Activated CD4-positive, CD25-positive, alpha-beta regulatory T cell treated with anti-CD3 and anti-CD28 coated beads, Interleukin-2, amount 50 U/mL, for 24 hours (primary cell): ENCODE measurements at places on chromosomes 2 and 18.
A peak's percentile ranks its signal among the peaks of the same experiment; 100 is the strongest.

DNA sequence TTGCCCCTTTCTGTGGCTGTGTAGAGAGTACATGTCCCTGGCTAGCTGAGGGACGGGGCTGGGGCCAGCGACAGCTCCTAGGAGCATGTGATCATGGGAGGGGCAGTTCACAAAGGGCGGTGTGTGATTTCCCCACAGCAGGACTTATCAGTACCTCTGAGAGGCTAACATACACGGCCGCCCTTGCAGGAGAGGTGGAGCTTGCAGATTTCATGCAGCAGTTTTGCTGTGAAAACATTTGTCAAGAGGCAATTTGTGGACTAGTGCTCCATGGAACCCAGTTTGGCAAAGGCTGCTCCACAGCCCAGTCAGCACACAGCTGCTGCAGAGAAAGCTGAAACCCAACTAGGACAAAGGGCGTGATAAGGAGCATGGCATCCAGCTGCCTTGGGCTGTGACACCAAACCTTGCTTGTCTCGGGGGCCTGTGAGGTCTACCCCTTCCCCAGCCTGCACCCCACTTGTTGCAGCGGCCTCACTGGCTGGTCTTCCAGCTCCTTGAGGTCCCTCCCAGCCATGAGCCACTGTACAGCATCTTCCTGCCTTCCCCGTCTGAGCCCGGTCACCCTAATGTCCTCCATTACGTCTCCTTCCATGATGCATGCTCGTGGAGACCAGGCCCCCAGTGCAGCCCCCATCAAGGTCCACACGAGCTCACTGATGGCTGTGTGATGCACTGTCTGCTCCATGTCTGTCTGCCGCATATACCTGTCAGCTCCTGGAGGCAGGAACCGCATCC lies 121.4 kb upstream of the HDAC4 start:
- ATAC-seq: no peak

GRCh38 chr18:49813069-49813318 lies 339 bp downstream of the ACAA2 start:
- no peak for ATAC-seq

GRCh38 chr2:108080177-108080576 lies 93.9 kb downstream of the SLC5A7 start:
- ATAC-seq: no peak

DNA sequence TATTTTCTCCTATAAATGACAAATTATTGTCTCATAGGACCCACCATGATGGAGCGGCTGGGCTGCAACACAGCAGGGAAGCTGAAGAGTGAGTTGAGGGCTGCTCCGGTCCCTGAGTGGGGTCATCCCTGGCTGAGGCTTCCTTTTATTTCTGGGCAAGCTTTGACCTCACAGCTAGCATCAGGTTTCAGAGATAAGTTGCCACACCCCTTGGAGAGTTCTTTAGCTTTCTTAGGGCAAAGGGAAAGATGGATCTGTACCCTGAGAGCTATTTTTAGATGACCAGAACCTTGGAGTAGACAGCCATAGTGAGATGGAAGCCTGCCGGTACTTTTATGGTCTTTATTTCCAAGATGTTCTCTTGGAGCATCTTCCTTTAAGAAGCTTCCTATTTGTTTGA lies 11.5 kb downstream of the MYL1 start:
- ATAC-seq: no peak

GRCh38 chr18:24267878-24268277 lies 129.0 kb downstream of the CABYR start:
- no peak for ATAC-seq

DNA sequence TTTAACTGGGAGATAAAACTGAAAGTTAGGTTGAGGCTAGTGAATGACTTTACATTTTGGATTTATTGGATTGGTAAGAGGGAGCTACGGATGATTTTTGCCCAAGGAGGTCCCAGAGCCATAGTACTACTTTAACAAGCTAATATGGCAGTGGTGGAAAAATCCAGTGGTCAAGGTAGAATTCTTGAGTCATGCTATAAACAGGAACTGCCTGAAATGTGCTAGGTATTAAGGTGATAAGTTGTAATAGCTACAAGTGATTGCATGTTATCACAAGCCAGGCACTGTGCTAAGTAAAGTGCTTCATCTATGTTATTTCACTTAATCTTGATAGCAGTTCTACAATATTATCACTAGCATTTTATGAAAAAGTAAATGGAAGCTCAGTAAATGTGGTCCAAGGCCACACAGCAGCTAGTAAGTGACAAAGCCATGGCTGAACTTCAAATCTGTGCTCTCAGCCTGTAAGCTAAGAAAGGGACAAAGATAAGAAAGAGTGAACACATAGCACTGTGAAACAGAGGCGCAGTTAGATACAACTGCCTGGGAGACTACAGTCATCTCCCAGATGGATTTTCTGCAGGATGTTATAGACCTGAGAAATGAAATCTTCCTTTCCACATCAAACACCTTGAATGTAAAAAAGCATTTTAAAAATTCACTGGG lies 469.6 kb downstream of the TGIF1 start:
- ATAC-seq: no peak

GRCh38 chr18:34709104-34709503 lies 994 bp upstream of the DTNA start:
- ATAC-seq: no peak

GRCh38 chr2:168694866-168695265 lies 107.6 kb upstream of the NOSTRIN start:
- ATAC-seq: no peak

- ATAC-seq: no peak
Measured at GRCh38 chr2:145593991-145594614, 1074.2 kb upstream of the ZEB2 start.

GRCh38 chr2:145007093-145007959 lies 487.4 kb upstream of the ZEB2 start:
- ATAC-seq: no peak

GRCh38 chr2:143928613-143929012 lies 591.3 kb downstream of the ZEB2 start:
- ATAC-seq: no peak

GRCh38 chr2:142880279-142880678 lies 2.8 kb downstream of the KYNU start:
- no peak for ATAC-seq

- ATAC-seq: no peak
Measured at GRCh38 chr2:221129657-221130056, 442.4 kb downstream of the EPHA4 start.

DNA sequence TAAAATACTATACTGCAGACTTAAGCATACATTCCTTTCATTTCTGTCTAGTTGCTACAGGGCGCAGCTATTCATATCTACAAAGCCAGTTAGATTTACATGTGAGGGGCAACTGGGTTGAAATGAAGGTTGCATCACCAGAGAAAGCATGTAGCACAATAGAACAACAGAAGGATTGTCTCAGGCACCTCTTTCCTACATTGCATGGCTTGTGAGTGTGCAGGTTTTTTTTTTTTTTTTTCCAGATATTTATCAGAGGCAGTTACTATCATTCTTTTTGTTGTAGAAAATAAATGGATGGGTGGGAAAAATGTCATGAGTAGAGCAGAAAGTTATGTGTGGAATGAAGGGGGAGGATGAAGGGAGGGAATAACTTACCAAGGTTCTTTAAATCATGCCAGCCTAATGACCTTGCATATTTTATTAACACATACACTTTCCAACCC lies 86.8 kb downstream of the ERBB4 start:
- ATAC-seq: no peak

- ATAC-seq: no peak
Measured at GRCh38 chr2:225104321-225104720, 62.1 kb upstream of the DOCK10 start.

DNA sequence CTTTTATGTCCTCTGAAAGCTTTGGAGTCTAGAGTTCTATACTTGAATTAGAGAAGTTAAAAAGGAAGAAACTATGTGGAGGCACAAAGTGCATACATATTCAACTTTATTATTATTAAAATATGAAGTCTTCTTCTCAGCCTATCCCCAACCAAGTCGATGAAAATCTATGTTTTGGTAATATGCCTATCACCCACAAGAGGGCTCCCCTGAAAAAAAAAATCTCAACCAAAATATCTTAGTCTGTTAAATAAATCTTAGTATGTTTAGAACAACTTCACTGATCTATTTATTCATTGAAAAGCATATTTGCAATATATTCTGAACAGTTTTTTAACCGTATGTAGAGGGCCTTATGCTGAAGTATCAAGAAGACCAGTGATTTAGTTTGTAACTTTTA lies 804.5 kb downstream of the TDRD15 start:
- ATAC-seq: no peak

DNA sequence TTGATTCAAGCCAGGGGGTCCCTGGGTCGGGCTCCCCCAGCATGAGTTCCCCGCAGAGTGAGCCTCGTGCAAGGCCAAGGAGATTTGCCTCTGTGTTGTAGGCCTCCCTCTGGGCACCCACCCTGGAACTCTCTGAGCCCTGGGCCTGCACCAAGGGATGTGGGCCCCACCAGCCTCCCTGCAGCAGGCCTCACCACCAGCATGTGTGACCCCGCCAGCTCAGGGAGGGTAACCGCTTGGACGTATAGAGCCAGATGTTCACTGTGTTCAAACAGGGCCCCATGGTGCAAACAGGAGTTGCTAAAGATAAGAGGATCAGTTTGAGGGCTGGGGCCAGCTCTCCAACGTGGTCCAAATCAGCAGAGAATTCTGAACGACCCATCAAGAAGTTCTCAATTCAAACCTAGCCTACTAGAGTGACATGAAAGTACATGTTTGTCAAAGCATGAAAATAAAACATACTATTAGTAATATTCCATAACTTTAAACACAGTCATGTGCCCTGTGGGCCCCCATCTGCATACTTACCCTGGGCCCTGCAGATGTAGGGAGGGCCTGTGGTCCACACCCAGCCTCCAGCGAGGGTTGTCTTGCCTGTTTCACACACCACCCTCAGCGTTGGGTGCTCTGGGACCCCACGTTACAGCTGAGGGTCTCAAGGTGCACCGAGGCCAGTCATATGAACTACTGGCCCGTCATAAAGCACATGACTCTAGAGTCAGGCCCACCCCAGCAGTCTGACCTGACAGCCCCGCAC lies 5.5 kb upstream of the TUBB6 start:
- ATAC-seq: no peak

DNA sequence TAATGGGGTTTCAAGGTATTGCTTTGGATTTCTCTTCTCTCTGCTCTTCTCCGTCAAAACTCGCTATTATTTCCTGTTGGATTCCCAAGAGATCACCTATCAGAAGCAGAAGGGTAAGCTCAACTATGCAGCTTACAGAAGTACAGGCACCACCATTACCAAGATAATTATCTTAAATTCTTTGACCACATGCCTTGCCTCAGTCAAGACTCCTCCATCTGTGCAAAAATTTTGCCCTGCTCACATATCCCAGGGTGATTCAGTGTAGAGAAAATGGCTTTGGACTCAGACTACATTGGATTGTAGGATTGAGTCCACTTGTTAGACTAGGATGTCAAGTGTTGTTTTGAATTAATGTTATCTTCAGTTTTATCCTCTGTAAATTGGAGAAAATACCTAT lies 698.7 kb downstream of the TDRD15 start:
- no peak for ATAC-seq

DNA sequence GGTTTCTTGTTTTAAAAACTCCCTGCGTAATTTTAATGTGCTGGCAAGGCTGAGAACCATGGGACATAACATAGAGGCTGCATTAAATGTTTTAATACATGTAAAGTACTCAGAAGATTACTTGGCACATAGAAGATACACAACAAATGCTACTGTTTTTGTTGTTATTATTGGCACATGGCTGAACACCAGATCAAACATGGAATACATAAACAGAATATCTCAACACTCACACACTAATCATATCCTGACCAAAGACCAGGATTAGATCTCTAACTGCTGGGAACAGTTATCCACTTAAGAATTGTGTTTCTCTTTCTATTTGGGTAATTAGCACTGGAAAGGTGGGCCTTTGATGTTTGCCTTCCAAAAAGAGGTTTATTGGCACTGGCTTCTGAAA lies 69.3 kb downstream of the KCNE4 start:
- ATAC-seq: no peak

DNA sequence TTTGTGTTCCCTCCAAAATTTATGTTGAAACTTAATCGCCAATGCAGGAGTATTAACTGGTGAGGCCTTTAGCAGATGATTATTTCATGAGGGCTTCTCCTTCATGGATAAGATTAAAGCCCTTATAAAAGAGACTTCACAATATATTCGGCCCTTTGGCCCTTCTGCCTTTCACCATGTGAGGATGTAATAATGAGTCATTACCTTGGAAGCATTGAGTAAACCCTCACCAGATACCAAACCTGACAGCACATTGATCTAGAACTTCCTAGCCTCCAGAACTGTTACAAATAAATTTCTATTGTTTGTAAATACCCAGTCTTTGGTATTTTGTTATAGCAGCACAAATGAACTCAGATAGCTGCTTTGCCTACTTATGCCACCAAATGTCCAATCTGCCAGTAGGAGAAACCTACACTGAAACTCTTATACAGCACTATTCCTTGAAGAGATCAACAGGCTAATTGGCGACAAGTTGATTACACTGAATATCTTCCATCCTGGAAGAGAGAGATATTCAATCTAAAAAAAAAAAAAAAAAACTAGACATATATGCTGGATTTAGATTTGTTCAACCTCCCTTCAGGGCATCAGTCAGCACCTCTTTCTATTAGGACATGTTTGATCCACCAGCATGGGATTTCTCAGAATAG lies 125.9 kb upstream of the COL5A2 start:
- ATAC-seq: no peak

- peak; percentile 49 for ATAC-seq
Measured at GRCh38 chr2:96138179-96139145, at the start of gene ASTL. ASTL (minus strand) TSS chr2:96138502; CDS start chr2:96138436, 66 bp downstream.

DNA sequence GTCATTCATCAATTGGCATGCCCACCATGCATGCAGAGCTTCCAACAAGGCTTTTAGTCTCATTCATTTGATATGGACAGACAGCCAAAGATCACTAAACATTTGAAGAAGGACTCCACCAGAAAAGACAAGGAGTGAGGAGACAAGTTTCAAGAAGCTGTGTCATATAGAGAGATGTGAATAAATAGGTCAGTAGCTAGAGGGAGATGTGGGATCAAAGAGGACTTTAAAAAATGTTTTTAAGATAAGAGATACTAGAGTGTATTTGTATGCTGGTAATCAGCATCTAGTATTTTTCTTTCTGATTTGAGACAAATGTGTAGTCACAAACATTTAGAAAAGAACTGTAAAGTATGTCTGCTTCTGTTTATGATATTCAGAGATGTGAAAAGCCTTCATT lies 48.5 kb downstream of the ANTXR1 start:
- ATAC-seq: no peak

DNA sequence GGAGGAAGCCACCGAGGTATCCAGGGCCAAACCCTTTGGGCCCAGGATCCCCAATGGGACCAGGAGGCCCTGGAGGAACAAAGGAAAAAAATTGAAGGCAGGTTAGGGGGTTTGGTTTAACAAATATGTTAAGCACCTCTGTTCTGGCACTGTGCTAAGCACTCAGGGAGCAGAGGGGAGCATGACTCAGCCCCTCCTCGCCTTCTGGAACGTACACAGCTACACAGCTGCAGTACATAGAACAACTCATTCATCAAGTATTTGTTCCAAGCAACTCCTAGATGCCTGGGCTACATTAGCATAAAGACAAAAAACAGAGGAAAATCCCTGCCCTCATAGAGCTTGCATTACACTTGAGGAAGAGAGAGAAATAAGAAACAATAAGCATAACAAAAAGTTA lies 153.6 kb downstream of the COL4A4 start:
- peak; percentile 17 for ATAC-seq

GRCh38 chr18:55523001-55523400 lies 65.0 kb downstream of the TCF4 start:
- ATAC-seq: no peak
